ENCODE measurements at places on chromosomes 2 and 18.

GRCh38 chr2:185796758-185797157, 58.2 kb downstream of the FSIP2 start:
- no peak for DNase-seq

DNA sequence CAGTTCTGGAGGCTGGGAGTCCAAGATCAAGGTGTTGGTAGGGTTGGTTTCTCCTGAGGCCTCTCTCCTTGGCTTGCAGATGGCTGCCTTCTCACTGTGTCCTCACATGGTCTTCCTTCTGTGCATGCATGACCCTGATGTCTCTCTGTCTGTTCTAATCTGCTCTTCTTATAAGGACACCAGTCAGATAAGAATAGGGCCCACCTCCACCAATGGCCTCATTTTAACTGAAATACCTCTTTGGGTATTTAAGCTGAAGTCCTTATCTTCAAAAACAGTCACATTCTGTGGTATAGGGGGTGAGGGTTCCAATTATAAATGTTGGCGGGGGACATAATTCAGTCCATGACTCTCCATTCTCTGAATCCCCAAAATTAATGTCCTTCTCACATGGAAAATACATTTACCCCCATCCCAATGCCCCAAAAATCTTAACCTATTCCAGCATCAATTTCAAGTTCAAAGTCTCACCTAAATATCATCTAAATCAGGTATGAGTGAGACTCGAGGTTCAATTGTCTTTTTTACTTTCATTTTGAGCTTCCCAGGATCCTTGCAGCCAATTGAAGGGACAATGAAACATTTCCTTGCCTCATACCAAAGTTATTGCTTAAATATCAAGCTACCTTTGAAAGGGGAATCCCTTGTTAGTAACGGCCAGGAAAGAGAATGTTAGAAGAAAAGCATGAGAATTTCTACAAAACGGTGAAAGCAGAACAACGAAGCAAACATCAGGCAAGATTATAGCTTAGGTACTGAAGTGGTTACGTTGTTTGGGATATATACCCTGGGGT, 20.6 kb upstream of the CNOT11 start:
- no peak for DNase-seq

- DNase-seq, result no peak
Observed at GRCh38 chr2:239930378-239930777, 94.8 kb downstream of the NDUFA10 start.

DNA sequence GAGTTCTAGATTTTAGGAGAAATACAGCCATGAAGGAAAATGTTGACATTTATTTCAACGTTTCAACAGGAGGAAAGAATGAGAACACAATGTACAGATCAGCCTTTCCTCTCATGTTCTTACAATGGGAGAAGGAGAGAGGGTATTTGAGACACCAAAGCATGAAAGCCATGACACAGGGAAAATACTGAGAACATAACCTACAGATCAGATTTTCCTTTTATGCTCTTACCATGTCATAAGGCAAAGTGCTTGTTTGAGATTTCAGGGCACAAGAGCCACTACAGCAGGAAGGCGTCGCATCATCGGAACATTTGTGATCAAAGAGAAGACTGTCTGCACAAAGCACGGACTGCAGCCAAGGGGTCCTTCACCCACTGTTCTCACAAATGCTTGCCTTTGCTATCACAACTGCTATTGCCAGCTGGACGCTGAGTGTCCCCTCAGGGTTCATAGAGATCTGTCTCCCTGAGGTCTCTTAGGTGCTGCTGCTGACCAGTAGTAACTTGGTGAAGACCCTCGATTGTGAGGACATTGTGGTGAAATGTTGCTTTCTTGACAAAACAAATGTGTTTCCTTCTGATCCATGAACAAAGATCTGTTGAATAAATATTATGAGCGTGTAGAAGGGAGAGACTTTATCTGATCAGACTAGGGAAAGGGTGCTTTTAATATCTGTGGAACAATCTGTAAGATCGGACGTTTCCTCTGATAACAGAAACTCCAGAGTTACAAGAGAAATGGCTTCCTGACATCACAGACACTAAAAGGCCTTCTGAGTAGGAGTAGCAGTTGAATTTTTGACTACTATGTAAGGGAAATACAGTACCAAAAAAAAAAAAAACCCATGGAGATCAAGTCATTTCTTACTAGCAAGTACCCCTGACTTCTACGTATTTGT, 6.4 kb upstream of the IL1RL1 start:
- DNase-seq, result no peak

DNA sequence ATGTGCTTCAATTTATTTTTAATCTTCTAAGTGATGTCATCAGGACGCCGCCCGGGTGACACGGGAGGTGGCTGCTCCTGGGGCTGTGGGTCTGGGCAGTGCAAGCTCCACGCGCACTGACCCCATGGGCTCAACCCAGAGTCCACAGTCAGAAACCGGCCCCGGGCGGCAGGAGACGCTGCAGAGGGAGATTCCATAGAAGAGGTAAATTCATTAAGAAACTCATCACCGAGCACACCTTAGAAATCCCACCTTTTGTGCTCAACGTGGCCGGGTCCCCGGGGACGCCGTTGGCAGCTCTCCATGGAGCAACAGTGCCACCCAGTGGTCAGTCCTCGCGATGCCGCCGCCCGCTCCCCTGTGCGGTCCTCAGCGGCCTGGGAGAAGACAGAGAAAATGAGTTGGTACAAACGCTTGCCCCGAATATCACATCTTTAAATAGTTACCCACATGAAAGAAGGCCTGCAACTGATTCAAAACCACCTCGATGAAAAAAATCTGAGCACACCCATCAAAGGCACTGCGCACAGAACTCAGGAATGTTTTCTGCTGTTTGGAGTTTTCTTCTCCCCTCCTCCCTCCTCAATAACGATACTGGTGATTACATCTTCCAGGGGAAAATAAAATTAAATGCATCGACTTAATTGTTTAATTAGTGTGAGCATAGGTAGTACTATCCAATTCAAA, 92.6 kb downstream of the CMPK2 start:
- peak; percentile 26 for DNase-seq

- no peak for DNase-seq
Observed at GRCh38 chr18:78801011-78801410, 178.6 kb upstream of the SALL3 start.

DNA sequence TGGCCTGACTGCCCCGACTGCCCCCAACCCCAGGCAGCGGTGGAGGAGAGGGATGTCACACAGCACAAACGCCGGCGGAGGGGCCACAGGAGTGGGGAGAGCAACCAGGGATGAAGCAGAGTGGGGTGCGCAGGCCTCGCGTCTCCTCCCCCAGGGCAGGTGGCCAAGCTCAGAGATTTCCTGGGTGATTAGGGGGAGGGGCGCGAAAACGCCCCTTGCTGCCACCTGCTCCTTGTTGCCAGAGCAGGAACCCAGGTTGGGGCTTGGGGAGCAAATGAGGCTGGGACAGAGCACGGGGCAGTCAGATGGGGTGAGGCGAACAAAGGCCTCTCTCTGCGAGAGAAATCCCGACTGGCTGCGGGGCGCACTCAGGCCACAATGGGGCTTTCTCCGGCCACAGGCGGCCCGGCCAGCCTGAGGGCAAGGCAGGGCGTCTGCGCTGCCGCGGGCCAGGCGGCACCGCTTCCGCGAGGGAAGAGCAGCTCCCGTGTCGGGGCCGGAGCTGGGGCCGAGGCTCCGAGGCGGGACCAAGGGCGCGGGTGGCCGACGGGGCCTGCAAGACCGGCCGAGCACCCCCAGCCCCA, 11.5 kb downstream of the TEX44 start:
- DNase-seq, result peak; percentile 10

GRCh38 chr18:79760881-79761280, 36.9 kb upstream of the KCNG2 start:
- DNase-seq, result no peak

GRCh38 chr18:32683044-32683443, 89.8 kb downstream of the KLHL14 start:
- DNase-seq, result no peak

- DNase-seq, result no peak
Observed at GRCh38 chr2:95359501-95359930, 43.0 kb upstream of the FAHD2A start.

DNA sequence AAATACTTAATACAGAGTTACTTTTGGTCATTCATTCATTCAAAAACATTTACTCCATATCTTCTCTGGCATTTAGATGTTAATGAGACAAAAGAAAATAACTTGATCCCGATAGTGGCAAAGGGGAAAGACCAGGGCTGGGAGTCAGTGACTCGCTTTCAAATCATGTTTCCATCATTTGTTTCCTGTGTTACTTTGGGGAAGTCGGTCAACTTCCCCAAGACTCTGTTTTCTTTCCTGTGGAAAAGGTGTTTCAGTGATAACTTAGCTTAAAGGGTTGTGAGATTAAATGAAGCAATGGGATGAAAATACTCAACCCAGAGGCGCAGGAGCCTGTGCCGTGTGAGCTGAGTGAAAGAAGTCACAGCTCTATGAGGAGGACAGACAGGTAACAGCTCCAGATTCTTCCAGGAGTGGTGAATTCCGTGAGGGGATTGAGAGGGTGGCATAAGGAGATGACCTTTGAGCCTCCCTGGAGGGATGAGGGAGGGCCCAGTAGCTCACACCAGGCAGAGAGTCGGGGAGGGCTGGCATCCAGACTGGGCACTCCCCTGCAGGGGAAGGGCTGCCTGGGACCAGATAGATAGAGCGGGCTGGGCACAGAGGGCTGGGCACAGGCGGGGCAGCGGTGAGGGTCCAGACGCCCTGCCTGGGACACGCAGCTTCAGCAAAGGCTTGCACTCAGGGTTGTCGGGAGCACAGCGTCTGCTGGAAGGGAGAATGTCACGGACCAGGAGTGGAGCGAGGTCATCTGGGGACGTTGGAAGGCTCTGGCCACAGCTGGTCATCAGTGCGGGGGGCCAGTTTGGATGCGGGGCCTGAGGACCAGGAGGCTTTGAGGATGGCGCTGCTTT, 70.1 kb downstream of the TSHZ1 start:
- DNase-seq, result no peak

- no peak for DNase-seq
Observed at GRCh38 chr2:19689646-19690168, 212.1 kb downstream of the TTC32 start.

- DNase-seq, result no peak
Observed at GRCh38 chr2:30936977-30937376, 129.7 kb upstream of the CAPN13 start.

- DNase-seq, result no peak
Observed at GRCh38 chr2:100208141-100208770, 65.9 kb upstream of the AFF3 start.

DNA sequence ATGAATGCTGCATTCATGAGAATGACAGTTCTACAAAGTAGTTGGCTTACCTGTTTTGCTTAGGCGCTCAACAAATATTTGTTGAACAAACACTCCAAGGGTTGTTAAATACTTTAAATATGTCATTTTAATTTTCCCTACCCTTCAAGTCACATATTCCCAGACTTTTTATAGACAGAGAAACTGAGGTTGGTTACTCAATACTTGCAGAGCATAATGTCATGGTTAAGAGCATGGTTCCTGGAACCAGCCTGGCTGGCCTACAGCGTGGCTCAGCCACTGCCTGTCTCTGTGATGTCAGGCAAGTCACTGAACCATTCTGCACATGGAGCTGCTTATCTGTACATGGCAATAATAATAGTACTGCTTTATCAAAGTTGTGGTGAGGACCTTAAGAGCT, 120.0 kb upstream of the STK17B start:
- no peak for DNase-seq

DNA sequence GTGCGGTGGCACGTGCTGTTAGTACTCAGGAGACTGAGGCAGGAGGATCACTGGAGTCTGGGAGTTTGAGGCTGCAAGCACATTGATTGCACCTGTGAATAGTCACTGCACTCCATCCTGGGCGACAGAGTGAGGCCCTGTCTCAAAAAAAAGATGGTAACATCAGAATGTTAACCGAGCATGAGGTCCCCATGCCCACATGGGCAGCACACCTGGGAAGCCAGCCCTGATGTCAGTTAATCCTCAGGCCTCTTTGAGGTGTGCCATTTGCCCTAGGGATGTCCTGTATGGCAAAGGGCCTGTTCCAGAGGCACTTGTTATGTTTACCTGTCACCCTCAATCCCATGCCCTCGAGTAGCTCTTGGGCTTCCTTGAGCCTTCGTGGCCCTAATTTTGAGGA, 16.6 kb downstream of the RBFA start:
- DNase-seq, result no peak

- DNase-seq, result no peak
Observed at GRCh38 chr2:237196866-237197618, 111.4 kb downstream of the COPS8 start.

GRCh38 chr2:52117299-52117698, 1085.4 kb upstream of the NRXN1 start:
- DNase-seq, result no peak

DNA sequence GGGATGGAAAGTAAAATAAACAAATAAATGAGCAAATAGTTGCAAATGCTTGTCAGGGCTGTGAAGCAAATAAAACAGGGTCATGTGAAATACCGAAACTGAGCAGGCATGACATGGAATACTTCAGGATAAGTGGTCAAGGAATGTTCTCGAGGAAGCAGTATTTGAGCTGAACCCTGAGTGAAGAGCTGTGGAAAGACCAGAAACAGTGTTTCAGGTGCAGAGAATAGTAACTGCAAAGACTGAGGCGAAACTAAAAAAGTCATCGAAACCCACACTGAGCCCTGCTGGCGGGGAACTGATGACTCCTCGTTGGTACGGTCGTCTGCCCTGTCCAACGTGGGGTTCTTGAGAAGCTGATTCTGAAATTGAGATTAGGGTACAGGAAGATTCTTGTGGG, 27.2 kb upstream of the MYCN start:
- DNase-seq, result no peak

GRCh38 chr2:99998651-99999320, 143.6 kb downstream of the AFF3 start:
- peak; percentile 59 for DNase-seq

DNA sequence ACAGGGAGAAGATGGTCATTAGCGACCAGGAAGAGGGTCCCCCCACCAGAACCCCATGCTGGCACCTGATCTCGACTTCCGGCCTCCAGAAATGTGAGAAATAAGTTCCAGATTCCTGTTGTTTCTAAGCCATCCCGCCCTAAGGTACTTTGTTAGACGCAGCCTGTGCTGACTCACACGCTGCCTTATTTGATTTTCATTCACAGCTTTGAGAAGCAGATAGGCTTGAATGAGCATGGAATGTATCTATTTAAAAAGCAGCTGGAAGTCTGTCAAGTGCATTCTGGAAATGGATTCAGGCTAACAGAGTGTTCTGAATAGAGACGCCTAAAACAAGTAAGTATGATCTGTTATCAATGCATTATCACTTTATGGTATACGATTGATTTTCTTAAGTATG, 8.3 kb upstream of the IL1R2 start:
- no peak for DNase-seq

- no peak for DNase-seq
Observed at GRCh38 chr2:224569654-224570053, 15.5 kb downstream of the CUL3 start.

- no peak for DNase-seq
Observed at GRCh38 chr2:102033750-102034682, 42.3 kb downstream of the IL1R2 start.

DNA sequence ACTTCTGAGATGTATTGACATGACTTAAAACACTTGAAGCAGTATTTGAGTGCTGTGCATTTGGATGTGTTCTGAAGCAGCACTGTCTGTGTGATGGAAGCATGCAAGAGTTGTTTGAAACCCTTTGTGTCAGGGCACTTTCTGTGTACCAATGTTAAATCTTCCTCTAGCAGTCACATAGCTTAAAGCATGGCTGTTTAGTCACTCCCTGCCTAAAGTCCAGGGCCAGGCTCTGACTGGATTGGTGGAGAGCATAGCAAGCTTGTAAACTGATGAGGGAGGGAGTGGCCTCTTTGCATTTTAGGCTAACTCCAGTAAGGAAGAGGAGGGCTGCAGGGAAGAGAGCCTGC, 73.5 kb downstream of the MYO1B start:
- DNase-seq, result no peak

All from NCI-H2081 treated with DMSO at 0.1 percent for 48 hours (cell line).